Neural progenitor cell (in vitro differentiated cells): ENCODE measurements at places on chromosomes 1 and 21.

DNA sequence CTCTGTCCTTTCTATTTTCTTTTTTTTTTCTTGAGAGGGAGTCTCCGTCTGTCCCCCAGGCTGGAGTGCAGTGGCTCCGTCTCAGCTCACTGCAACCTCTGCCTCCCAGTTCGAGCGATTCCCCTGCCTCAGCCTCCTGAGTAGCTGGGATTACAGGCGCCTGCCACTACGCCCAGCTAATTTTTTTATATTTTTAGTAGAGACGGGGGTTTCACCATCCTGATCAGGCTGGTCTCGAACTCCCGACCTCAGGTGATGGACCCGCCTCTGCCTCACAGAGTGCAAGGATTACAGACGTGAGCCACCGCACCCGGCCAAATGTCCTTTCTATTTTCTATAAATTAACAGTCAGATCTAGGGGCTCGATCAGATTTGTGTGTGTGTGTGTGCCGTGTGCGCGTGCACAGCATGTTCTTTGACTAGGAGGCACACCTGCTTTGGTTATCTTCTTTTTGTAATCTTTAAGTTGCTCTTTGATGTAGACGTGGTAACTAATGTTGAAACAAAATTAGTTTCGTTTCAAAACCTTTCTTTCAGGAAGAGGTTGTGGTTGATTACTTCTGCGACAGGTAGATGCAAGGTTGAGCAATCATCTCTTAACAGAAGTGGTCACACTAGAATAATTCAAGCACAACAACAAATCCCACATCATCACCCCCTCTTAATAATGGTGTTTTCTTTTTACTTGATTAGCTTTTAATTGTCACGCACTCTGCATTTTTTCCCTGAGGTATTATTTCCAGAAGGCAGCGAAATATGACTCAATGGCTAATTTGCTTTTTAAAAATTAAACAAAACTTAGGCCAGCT, 779 bp upstream of the DEGS1 start:
- no peak for DNase-seq

- DNase-seq = no peak
These were observed 158.9 kb downstream of the ZBTB18 start for GRCh38 chr1:244209955-244210354.

GRCh38 chr1:26574018-26574417, 44.5 kb downstream of the RPS6KA1 start:
- no peak for DNase-seq

- no peak for DNase-seq
These were observed 24.7 kb upstream of the DISP1 start for GRCh38 chr1:222790115-222790514.
